ENCODE measurements at places on chromosomes 5 and 9. TPM values are rescaled to one million over a fixed set of nuclear protein-coding genes. Genes with fewer than 3 reads are reported as not detected.

Gene FOXI1
- not detected for total RNA-seq

Gene ZFYVE16
- 55.0 TPM for total RNA-seq

GRCh38 chr5:115028557-115028956 is 141.2 kb downstream of the TRIM36 start:
- H3K36me3 ChIP-seq, result no peaks in the 10 kb centered on the region
- no peak for DNase-seq
- no peak overlapping the region for H3K27ac ChIP-seq

- no peak overlapping the region for H3K27ac ChIP-seq
- H3K36me3 ChIP-seq, result no peaks in the 10 kb centered on the region
- peaks cover 48% of the 10 kb centered on the region for H3K27me3 ChIP-seq
- H3K4me3 ChIP-seq, result no peak overlapping the region
Measured at GRCh38 chr9:19782005-19782404, 6.8 kb downstream of the SLC24A2 start.

- DNase-seq, result no peak
- no peak overlapping the region for H3K27ac ChIP-seq
- no peaks in the 10 kb centered on the region for H3K36me3 ChIP-seq
- H3K27me3 ChIP-seq, result peaks cover 33% of the 10 kb centered on the region
Measured at GRCh38 chr5:137312011-137312410, 187.1 kb downstream of the SPOCK1 start.

DNA sequence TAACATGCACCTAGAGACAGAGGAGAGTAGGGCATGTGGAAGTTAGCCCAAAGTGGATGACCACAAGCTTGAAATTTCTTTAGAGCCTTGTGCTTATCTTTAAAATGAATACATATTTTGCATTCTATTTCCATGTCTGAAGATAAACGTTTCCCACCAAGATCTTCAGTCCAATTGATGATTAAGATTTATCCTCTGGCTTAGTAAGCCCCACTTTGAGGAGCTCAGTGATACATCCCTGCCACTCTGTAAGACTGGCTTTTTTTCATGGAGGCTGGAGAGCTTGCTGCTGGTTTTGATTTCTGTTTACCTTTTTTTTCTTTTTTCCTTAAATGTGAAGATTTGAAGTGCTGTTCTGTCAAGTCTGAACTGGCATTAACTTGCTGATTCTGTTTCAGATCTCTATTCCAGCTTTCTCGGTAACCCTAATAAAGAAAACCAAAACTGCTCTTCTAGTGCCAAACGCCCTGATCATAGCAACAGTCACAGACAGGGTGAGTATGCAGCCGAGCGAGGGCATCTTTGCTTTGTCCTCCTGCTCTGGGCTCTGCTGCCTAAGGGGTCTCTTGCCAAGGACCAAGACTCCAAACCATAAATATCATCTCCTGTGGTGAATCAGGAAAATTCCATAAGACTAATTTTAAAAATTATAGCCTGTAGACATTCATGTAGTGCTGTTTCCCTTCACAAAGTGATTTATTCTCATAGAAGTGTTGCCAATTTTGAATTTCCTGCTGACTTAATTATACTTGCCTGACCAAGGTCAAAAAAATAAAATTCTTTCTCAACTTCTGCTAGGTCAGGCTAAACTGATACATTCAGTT is 54.3 kb downstream of the GRAMD2B start:
- no peaks in the 10 kb centered on the region for H3K27me3 ChIP-seq
- H3K4me3 ChIP-seq, result peak overlapping the region; percentile 11
- peaks cover 19% of the 10 kb centered on the region for H3K36me3 ChIP-seq
- no peak overlapping the region for H3K27ac ChIP-seq
- DNase-seq, result no peak

GRCh38 chr5:74408150-74409043 is 232.1 kb downstream of the ENC1 start:
- peak overlapping the region; percentile 68 for H3K27ac ChIP-seq
- H3K4me1 ChIP-seq, result peaks cover 30% of the 10 kb centered on the region
- peak overlapping the region; percentile 44 for H3K4me3 ChIP-seq
- DNase-seq, result no peak

DNA sequence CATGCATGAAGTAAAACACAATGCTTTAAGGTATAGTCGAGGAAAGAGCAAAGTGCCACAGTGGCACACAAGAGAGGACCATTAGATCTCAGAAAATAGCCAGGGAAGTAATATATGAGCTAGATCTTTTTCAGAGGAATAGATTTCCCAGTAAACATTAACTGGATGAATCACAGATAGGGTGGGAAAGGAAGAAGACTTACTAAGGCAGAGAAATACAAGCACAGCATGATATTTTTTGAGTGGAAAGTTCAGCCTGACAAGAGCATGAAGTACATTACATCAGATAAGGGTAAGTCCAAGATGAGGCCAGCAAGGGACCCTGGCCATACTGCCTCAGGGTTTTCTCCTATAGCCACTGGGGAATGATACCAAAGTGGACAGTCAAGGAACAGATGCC is 804.6 kb upstream of the DMAC1 start:
- peaks cover 5% of the 10 kb centered on the region for H3K36me3 ChIP-seq
- no peak overlapping the region for H3K4me3 ChIP-seq
- H3K27ac ChIP-seq, result no peak overlapping the region
- H3K27me3 ChIP-seq, result no peaks in the 10 kb centered on the region
- H3K4me1 ChIP-seq, result no peaks in the 10 kb centered on the region

- H3K36me3 ChIP-seq, result peaks cover 22% of the 10 kb centered on the region
- H3K27ac ChIP-seq, result peak overlapping the region; percentile 99
- DNase-seq, result peak; percentile 72
Measured at GRCh38 chr9:83061990-83062650, 822 bp downstream of the RASEF start.

Gene TCF7
- total RNA-seq, result 11.7 TPM

Gene CCNJL
- total RNA-seq, result 7.2 TPM

Gene TAF11L10
- not detected for total RNA-seq

DNA sequence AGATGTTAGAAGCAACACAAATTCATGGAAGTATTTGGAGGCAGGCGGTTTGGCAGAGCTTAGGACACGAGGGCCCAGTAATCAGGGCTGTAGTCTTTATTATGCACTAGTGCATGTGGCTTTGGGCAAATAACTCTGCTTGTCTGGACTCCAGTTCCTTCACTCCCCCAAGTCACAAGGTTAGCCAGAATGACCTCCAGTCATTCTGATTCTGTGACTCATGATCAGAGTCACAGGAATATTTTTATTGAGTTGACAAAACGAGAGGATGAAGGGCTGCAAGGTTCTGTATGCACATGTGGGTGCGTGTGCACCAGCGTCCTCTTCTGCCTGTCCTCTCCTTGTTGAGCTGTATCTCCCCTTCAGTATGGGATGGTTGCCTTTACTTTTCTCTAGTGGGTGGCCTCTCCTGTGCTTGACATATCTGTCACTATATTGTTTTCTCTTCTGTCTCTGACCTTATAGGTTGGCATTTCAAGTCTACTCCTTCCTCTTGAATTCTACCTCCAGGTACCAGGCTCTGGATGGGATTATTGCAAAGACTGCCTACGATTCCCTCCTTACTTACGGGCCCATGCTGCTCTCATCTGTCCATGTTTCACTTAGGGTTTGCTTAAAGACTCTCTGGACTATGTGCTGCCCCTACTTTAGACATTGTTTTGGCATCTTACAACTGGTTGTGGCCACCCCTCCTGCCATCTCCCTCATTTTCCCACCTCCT is 94.6 kb downstream of the KDM4C start:
- H3K4me1 ChIP-seq, result no peaks in the 10 kb centered on the region
- DNase-seq, result no peak
- no peaks in the 10 kb centered on the region for H3K27me3 ChIP-seq
- H3K27ac ChIP-seq, result no peak overlapping the region
- H3K36me3 ChIP-seq, result peaks cover 12% of the 10 kb centered on the region

GRCh38 chr9:137647096-137647714 is 28.4 kb downstream of the EHMT1 start:
- no peaks in the 10 kb centered on the region for H3K27me3 ChIP-seq
- H3K36me3 ChIP-seq, result peaks cover 36% of the 10 kb centered on the region
- no peak overlapping the region for H3K4me3 ChIP-seq
- no peak for DNase-seq

Gene IRF1
- 50.1 TPM for total RNA-seq

DNA sequence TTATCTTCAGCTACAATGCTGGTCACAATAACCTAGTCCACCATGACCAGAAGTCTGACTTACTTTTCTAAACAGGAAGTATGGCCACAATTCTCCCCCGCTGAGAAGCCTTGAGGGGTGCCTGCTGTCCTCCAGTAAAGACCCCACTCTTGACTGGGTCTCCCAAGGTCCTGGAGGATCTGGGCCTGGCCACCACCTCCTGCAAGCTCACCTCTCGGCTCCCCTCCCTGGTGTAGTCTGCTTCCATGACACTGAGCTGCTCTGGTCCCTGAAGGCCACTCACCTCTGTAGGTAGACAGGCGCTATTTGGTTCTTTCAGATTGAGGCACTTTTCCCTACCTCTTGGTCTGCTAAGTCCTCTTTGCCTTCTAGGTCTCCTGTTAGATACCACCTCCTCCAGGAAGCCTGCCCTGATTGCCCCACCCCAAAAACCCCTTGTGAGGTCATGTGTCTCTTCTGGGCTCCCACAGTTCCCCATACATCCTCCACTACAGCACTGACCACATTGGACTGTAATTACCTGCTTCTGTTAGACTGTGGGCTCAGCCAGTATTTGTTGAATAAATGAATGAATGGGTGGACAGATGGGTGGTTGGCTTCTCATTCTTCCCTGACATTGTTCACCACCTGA is 62.6 kb upstream of the IER5L start:
- no peak overlapping the region for H3K4me3 ChIP-seq
- H3K27ac ChIP-seq, result no peak overlapping the region
- no peaks in the 10 kb centered on the region for H3K36me3 ChIP-seq
- H3K27me3 ChIP-seq, result no peaks in the 10 kb centered on the region
- DNase-seq, result no peak

DNA sequence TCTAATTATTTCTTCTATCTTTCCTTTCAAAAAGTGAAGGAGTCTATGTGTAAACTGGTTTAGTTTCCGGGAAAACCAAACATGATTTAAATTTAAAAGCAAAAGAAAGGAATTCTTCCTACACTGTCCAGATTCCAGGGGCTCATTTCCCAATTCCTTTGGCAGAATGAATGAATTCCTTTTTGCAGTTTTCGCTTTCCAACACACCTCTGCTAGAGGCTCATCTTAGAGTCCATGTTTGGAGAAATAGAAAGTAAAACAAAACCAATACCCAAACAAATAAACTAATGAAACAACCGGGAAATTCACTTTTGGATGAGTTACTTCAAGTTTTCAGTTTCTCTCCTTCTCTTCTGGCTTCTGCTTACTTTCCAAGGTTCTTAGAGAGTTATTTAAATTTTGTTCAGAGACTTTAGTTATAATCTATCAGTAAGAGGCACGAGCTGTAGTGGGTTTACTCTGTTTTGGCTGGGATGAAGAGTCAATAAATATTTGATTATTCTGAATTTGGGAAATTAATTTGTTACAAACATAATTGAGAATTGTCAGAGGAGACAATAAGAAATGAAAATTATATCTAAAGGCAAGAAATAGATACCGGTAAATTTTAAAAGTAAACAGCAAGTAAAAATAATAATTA is 365.0 kb upstream of the CDH9 start:
- H3K36me3 ChIP-seq, result no peaks in the 10 kb centered on the region
- no peak for DNase-seq
- no peaks in the 10 kb centered on the region for H3K4me1 ChIP-seq
- H3K4me3 ChIP-seq, result no peak overlapping the region

- H3K27me3 ChIP-seq, result peaks cover 5% of the 10 kb centered on the region
- H3K4me1 ChIP-seq, result peaks cover 5% of the 10 kb centered on the region
- H3K27ac ChIP-seq, result no peak overlapping the region
- peaks cover 5% of the 10 kb centered on the region for H3K36me3 ChIP-seq
- H3K4me3 ChIP-seq, result no peak overlapping the region
Measured at GRCh38 chr5:125106881-125107280, 360.4 kb upstream of the ZNF608 start.

GRCh38 chr5:151670083-151670686 is 16.5 kb downstream of the SPARC start:
- peaks cover 10% of the 10 kb centered on the region for H3K4me1 ChIP-seq
- no peak overlapping the region for H3K4me3 ChIP-seq
- H3K27ac ChIP-seq, result peak overlapping the region; percentile 26
- H3K36me3 ChIP-seq, result peaks cover 33% of the 10 kb centered on the region
- no peaks in the 10 kb centered on the region for H3K27me3 ChIP-seq
- no peak for DNase-seq

DNA sequence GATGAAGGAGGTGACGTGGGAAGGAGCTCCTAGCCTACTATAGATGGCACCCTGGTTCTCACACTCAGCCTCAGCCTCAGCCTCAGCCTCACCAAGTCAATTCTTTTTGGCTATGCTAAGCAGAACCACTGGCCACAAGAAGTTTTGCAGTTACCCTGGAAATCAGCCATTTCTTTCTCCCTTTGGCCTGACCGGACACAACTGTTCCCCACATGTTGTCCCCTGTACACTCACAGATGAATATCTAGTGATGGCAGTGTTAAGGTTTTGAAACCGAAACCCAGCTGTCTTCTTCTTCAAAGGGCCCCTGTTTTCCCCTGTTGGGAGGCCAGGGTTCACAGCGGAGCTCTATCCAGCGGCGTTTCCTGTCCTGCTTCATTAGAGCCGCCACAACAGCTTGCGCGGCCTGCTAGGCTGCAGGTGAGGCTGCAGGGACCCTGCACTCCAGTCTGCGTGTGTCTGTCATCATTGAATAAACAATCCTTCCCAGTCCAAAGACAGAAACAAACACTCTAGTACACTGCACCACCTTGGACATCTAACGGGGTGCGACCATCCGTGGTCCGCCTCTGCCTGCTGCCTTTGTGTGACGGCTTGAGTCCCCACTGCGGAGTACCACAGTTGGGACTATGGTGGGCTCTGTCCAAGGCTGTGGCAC is 250.5 kb downstream of the DENND1A start:
- no peak overlapping the region for H3K4me3 ChIP-seq
- no peak overlapping the region for H3K27ac ChIP-seq
- H3K36me3 ChIP-seq, result peaks cover 19% of the 10 kb centered on the region
- peaks cover 35% of the 10 kb centered on the region for H3K4me1 ChIP-seq
- peaks cover 66% of the 10 kb centered on the region for H3K27me3 ChIP-seq

- H3K36me3 ChIP-seq, result no peaks in the 10 kb centered on the region
- H3K4me1 ChIP-seq, result peaks cover 9% of the 10 kb centered on the region
- H3K4me3 ChIP-seq, result no peak overlapping the region
Measured at GRCh38 chr5:2817031-2817603, 65.6 kb upstream of the IRX2 start.

DNA sequence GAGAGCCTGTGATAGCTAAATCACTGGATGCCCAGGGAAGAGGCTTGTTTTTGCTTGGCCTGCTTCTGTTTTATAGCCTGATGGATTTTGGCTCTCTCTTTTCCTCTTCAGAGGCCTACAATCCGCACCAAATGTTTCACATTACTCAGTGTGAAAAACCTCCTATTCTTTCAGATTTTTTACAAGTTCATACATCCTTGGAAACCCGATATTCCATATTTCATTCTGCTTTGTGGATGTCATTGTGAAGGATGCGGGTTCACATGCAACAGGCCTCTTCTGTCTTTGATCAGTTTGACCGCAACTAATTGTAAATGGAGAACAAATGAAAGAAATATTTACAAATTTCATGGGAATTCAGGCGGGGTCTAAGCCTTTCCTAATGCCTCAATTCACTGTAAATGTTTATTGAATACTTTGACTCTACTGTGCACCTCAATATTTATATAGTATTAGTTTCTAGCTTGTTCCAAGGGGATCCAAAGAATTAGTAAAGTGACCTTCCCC is 269.9 kb downstream of the DMRT2 start:
- peaks cover 9% of the 10 kb centered on the region for H3K27me3 ChIP-seq
- no peaks in the 10 kb centered on the region for H3K36me3 ChIP-seq
- no peak overlapping the region for H3K27ac ChIP-seq
- no peak for DNase-seq
- peaks cover 29% of the 10 kb centered on the region for H3K4me1 ChIP-seq
- H3K4me3 ChIP-seq, result no peak overlapping the region

All from type B pancreatic cell (in vitro differentiated cells).